ENCODE measurements at places on chromosomes 4 and X.
A peak's percentile ranks its signal among the peaks of the same experiment; 100 is the strongest.

GRCh38 chr4:98305576-98305975 is 44.4 kb downstream of the RAP1GDS1 start:
- DNase-seq = no peak

- DNase-seq = no peak
These were observed 453.3 kb upstream of the HS3ST1 start for GRCh38 chr4:11881947-11882346.

DNA sequence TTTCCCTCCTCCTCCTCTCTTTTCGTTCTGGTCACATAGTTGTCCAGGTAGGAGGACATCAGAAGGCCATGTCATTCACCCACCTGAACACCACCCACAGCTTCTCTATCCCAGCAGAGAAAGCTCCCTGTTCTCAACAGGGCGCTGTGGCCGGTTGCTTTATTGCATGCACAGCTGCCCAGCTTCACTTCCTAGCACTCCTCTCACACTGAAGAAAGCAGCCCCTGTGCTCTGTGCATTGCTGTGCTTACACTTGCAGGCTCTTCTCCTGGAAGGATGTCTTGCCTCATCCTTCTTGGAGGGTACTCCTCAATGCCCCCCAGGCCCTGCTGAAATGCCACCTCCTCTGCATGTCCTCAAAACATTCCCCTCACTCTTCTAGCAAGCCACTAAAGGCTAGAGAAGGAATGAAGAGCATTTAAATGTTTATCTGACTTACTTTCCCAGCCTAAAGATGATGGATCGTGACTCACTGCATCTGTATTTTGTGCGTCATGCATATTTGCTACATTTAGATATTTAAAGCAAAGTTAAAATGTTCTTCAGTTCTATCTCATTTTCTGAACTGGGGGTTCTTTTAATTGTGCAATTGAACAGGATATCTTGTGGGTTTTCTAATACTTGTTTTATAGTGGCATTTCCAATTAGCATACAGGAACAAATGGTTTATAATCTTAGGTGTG is 186.4 kb upstream of the PUDP start:
- DNase-seq = no peak

DNA sequence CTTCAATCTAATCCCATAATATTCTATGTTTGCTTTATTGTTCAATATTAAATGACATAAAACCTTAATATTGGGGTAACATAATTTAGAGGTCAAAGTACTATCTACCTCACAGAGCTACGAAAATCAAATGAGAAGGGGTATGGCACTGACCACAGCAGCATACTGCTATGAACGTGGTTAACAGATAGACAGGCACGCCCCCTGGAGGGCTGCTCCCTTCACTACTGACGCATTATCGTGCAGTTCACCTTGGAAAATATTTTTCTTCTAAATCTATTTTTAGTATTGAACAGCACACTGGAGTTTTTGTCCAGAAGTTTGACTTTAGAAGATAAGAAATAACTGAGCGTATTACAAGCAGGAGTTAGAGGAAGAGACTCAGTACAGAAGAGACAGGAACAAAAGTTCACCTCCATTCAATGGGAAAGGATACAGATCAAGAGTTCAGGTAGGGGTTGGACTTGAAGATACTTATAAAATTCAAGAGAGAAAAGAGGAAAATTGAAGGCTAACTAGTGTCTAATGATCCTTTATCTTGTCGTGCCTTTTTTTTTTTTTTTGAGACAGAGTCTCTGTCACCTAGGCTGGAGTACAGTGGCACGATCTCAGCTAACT is 22.7 kb downstream of the MAP9 start:
- peak; percentile 55 for DNase-seq

DNA sequence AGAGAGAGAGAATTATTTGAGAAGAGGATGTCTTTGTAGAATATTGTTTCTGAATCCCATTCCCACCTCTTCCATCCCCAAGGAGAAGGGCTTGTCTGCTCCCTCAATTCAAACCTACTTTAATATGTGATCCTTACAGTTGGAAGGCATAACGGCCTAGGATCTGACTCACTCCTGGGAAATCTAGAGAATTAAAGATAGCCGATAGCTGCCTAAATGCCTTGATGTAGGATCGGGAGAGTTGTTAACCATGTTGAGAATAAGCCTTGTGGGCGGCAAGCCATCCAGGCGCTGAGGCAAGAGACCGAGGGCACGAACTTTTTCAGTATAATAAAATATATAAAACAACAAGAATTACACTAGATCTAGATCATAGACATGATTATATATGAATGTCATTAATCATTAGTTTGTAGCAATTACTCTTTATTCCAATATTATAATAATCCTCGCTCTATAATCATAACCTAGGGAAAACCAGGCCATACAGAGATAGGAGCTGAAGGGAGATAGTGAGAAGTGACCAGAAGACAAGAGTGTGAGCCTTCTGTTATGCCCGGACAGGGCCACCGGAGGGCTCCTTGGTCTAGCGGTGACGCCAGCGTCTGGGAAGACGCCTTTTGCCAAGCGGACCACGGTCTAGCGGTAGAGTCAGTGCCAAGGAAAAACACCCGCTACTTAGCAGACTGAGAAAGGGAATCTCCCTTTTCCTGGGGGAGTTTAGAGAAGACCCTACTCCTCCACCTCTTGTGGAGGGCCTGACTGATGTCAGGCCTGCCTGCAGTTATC is 13.5 kb downstream of the EMCN start:
- no peak for DNase-seq

- no peak for DNase-seq
These were observed 123.2 kb downstream of the GPR143 start for GRCh38 chrX:9642270-9642995.

DNA sequence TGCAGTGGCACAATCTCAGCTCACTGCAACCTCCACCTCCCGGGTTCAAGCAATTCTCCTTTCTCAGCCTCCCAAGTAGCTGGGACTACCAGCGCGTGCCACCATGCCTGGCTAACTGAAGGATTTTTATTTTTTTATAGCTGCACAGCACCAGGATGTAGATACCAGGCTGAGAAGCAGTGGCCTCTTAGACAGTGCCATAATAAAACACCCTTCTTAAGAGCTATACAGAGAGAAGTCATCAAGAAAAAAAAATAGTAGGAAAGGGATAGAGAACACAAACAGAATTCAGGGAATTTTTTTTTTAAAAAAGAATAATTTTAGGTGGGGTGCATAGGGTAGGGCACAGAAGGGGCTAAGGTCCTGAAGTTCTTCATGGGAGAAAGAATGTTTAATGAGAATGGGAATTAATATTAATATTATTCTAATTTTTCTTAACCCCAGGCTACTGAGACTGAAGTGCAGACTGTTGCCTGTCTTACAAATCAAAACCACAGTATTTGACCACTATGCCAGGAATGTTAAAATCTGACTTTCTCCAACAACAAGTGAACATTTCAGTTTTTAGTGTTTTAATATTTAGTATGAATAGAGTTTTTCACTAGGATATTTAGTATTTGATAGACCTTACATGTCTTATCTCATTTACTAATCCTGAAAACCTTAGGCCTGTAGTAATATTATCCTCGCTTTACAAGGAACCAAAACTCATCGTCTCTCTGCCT is 146.7 kb downstream of the KCNIP4 start:
- no peak for DNase-seq

GRCh38 chr4:94400191-94400590 is 51.6 kb upstream of the PDLIM5 start:
- DNase-seq = no peak

DNA sequence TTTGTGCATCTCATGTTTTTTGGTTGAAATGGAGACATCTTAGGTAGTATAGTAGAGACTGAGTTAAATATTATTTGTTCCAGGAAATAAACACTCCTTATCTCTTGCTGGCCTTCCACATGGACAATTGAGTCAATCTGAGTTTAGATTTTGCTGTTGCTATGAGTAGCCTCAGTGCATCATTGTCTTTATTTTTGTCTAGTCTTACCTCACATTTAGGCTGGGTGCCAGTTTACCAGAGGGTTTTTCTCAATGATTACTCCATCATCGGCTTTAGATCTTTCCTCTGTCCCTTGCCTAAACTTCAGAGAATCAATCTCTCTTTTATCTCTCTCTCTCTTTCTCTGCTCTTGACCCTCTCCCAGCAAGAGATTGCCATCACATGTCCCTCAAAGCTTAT is 73.6 kb downstream of the GABRB1 start:
- no peak for DNase-seq

GRCh38 chr4:1172228-1172851 is at the start of gene SPON2:
Gene SPON2, minus strand, starts transcription at chr4:1172583.
- DNase-seq = no peak

DNA sequence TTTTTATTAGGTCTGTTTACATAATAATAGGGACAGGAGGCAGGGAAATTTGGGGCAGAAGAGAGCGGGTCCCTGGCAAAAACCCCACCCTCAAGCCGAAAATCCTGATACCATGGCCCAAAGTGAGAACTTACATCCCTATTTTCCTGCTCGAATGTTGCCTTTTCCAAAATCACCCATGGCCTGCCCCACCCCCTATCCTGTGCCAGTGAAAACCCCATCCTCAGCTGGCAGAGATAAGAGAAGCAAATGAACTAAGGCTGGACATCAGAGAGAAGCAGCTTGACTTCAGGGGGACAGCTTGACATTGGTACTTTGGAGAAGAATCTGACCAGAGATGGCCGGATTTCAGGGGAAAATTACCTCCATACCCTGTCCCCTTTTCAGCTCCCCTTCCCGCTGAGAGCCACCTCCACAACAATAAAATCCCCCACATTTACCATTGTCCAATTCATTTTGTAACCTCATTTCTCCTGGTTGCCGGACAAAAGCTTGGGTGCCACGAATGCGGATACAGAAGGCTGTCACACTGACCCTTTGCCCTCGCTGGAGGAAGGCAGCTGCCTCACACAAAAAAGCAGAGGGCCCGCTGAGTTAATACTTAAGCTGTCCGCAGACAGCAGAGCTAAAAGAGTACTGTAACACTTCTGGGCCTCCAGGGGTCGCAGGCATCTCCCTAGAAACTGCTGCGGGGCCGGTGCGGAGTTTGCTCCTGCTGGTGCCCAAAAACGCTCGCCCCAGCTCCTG is 196.2 kb downstream of the SNCA start:
- no peak for DNase-seq

GRCh38 chr4:159352609-159353008 is 249.7 kb downstream of the RAPGEF2 start:
- no peak for DNase-seq

DNA sequence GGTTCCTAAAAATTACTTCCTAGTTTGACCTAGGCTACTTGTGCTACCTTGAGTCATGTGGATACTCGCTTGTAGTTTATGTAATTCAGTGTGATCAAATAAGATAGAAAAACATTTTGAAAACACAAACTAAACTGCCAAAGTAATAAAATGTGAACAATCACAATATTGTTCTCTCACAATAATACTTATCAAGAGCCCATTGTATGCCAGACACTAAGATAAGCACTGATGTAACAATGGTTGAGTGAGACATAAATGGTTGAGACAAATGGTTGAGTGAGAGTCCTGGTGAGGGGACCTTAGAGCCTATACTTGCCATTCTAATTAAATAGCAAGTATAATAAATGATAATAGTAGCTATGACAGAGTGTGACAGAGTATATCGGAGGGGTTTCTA is 41.7 kb downstream of the RFC1 start:
- DNase-seq = no peak

- no peak for DNase-seq
These were observed 18.6 kb downstream of the RXFP1 start for GRCh38 chr4:158540125-158540907.

DNA sequence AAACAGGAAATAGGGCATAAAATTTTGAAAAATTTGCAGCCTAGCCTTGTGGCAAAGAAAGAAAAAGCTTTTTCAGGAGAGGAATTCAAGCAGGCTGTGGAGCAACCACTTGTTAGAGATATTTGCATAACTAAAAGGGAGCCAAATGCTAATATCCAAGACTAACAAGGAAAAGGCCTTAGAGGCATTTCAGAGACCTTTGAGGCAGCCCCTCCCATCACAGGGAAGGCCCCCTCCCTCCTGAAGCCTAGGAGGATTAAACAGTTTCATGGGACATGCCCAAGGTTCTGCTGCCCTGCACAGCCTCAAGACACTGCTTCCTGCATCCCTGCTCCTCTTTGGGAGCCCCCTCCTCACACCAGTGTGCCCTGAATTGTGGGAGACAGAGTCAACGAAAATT is 275.4 kb upstream of the SFRP2 start:
- no peak for DNase-seq

- peak; percentile 27 for DNase-seq
These were observed 1.1 kb downstream of the MECP2 start for GRCh38 chrX:154096140-154097002.

- DNase-seq = no peak
These were observed 90.6 kb downstream of the SNCA start for GRCh38 chr4:89746377-89746776.

- DNase-seq = no peak
These were observed 31.1 kb downstream of the BMP15 start for GRCh38 chrX:50941638-50942037.

DNA sequence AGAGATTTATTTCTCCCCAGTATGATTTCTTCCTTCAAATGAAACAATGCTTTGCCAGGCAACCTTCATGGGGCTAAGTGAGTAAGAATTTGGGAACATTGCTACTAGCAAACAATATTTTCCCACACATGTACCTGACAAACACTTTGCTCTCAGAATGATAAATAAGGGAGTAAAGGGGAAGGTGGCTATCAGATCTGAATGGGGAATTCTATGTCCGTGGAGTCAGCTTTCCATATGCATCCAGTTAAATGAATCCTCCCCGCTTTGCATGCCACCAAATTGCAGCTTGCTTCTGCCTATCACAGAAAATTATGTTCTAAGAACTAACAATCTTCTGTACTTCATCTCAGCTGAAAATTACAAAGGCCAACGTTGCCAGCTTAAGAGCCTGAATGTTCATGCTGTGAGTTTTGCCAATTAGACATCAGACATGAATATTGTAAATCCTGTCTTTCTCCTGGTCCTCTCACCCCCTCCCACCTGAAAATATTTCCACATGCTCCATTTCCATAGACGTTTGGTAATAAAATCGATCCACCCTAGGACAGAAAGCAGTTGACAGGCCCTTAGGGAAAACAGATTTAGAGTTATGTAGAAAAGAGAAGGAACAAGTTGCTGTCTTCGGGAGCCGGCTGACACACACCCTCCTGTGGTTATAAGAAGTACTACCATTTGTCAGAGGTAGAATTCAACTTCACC is 6.3 kb downstream of the MEPE start:
- DNase-seq = no peak

DNA sequence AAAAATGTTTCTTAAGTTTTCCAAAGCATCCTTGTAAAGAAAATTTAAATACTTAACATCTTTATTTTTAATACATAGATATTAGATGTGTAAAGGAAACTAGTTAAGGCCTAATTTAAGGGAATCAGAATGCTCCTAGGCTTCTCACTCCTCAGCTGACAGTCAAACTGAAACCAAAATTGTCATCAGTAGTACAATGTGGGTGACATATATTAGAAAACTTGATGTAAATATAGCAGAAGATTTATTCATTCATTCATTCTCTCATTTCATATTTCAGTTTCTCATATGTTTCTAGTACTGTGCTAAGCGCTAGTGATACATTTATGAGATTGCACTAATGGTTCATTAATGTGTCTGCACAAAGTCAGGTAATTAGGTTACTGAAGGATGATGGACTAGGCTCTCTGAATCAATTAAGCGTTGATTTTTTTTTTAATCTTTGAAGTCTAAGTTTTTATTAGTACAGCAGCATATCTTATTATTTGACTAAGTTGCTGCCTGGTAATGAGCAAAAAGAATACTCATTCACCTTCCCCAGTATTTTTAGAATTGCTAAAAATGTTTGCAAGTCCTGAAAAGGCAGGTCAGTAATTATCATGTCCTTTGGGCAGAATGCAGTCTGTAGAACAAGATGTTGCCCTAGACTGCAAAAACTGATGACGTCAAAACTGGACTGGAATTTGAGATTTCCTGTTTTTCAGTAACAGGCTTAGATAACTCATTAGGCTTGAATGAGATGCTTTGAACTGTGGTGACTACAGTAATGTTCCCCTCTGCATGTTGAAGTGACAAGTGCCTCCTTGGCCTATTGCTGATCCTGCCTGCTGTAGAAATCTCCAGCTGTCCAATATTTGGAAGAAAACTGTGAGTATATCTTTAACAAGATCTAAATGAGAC is 128.7 kb downstream of the ARHGAP24 start:
- DNase-seq = no peak

Data from stimulated activated naive CD8-positive, alpha-beta T cell treated with anti-CD3 and anti-CD28 coated beads, Interleukin-15, Interleukin-2, amounts not matched to agents 100 U/mL and 50 U/mL, for 24 hours (primary cell).